Pons (tissue), 1 donor: ENCODE measurements at places on chromosomes 3 and 15.

DNA sequence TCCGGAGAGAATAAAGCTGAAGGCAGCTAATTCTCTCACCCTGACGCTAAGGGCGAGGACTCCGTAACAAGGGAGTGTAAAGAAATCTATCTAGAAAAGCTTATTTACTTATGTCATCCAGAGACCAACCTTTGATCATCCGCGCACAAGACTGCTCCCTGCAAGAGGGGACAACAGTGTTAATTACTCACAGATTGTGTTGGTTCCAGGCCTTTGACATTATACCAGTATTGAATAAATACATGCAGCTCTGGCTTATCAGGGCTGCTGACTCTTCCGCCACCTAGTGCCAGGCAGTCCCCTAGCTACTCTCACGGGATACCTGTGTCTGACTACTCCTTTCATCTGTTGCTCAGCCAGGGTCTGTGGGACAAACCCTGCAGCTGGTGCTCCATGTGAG, 211.7 kb downstream of the DTWD1 start:
- no peak for DNase-seq

GRCh38 chr3:129016720-129017483, 15.8 kb downstream of the EFCC1 start:
- DNase-seq: no peak

GRCh38 chr3:22371036-22371435, 620.0 kb upstream of the ZNF385D start:
- DNase-seq: no peak

- no peak for DNase-seq
These were observed 4.0 kb downstream of the CCDC9B start for GRCh38 chr15:40336744-40337122.

DNA sequence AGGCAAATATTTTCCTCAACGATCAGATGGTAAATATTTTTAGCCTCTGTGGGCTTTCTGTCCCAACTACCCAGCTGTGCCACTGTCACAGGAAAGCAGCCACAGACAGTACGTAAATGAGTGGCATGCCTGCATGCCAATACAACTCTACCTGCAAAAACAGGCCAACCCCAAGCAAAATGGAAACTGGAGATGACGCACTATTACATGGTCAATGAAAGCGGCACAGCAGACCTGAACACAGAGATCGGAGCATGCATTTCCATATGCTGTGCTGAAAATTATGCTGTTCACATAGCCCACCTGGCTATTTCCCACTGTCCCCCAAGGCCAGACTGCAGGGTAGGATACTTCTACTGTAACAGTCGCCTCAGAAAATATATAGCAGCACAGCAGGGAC, 57.8 kb downstream of the HERC2 start:
- DNase-seq: no peak

- no peak for DNase-seq
These were observed 7.2 kb upstream of the DGKG start for GRCh38 chr3:186369217-186369616.

- DNase-seq: no peak
These were observed at the start of gene ISLR2 for GRCh38 chr15:74130155-74130848. Gene ISLR2 (plus strand): TSS chr15:74130586. CDS start chr15:74132755, 2,169 bp downstream.

- DNase-seq: no peak
These were observed 379.5 kb upstream of the TBL1XR1 start for GRCh38 chr3:177576746-177577145.

DNA sequence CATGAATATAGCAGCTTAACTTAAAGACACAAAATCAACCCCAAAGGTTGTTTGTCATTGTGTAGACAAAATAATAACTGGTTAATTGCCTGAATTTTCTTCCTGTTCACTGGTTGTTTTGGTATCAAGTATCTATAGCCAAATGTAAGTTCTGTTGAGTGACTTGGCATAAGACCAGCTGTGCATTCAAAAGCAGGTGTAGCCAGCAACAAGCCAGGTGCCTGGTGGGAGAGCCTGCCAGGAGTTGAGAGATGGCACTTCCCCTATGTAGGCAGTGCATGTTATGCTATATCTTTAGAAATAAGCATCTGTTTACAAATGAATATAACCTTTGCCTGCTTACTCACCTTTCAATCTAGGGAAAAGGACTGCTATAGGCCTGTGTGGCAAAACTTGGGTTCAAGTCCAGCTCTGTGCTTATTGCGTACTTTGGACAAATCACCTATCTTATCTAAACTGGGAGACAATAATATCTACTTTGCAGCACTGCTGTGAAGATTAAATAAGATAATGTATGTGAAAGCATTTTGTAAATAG, 84.9 kb upstream of the TBL1XR1 start:
- DNase-seq: no peak

- DNase-seq: no peak
These were observed 4.2 kb downstream of the KLHL40 start for GRCh38 chr3:42689421-42690014.

- DNase-seq: no peak
These were observed 1.9 kb upstream of the IGDCC4 start for GRCh38 chr15:65424683-65425082.

DNA sequence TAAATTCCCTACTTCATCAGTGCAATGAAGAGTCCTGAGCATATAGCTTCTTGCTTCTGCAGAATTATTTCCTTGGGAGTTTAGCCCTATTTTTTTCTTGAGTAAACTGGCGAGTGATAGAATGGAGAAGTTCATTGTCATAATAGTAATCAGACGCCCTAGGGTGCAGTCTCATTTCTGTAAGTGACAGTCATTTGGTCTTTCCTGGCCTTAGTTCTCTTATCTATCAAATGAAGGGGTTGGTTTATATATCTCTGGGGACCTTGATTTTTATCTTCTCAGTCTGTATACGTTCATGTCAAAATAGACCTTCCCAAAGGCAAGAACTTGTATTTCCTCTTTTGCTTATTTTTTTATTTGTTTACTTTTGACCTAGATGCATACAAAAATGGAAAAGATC, 9.9 kb upstream of the ALPK3 start:
- DNase-seq: no peak

- DNase-seq: no peak
These were observed 91.3 kb downstream of the FNDC3B start for GRCh38 chr3:172130717-172131050.

- DNase-seq: peak; percentile 61
These were observed 42.5 kb downstream of the TAMM41 start for GRCh38 chr3:11803977-11804892.

- DNase-seq: no peak
These were observed 122.1 kb downstream of the FOXB1 start for GRCh38 chr15:60126200-60126599.

DNA sequence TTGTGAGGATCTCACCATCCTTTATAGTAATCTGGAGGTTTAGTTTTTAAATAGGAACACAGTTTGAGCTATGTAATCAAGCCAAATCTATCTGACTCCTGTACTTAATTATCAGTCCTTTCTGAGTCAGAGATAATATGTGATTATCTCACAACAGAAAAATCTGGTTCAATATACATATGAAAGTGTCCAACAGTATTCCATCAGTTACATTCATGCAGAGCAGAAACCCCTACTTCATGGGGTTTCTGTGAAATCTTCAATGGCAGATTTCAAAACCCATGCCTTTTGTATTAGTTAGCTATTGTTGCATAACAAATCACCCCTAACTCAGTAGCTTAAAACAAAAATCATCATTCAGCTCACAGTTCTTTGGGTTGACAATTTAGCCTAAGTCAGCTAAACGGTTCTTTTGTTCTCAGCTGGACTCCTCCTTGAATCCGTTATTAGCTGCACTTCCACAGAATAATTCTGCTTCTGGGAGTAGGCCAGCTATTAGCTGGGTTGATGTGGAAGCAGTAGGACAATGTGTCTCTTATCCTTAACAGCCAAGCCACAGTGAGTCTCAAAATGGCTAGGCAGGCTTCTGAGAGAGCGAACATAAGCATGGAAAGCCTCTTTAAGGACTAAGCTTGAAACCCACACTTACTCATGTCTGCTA, 42.9 kb upstream of the ARPP21 start:
- peak; percentile 93 for DNase-seq

- no peak for DNase-seq
These were observed 41.8 kb downstream of the ITPR1 start for GRCh38 chr3:4534906-4535305.

DNA sequence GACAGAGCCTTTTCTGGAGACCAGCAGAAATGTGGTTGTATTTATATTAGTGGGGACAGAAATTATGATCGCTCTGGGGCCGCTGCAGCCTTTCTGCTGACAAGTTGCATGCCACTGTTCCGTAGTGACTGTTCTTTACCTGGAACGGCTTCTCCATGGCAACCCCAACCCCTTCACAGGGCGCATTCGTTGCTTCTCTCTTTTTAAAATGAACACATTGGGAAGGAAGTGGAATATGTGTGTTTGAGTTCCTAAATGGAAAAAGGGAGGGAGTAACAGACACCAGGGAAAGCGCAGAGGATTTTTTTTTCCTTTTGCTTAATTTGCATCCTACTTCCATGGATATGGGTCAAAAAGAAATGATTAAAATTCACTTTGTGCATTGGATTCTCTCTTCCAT, 482.0 kb upstream of the SUCLG2 start:
- DNase-seq: no peak

DNA sequence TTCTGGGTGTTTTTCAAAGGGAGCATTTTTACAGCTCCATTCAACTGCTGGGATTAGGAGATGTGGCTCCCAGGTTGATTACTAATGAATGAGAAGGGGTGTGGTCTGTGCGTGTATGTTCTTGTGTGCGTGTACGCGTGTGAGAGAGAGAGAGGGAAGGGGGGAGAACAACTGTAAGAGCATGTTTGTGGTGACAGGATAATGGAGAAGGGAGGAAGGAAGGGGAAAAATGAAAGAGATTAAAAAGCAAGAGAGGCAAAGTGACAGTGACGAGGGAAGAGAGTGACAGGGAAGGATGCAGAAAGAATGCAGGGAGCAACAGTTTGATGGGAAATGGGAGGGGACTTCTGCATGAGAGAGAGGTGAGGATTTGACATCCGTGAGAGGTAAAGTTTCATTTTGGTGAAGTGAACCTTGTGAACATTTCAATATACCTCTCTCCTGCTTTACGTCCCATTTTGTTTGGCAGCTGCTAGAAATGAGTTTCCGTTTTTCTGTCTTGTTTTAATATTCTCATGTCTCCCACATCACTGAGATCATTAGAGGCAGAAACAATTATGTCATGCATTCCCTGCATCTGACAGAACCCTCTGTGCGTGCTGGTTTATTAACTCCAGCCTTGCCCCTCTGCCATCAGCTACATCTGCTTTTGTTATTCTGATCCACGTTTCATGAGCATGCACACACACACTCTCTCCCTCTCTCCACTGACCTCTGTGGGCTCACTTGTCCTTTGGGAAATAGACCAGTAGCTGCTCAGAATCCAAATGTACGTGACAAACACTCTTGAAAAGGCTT, 161.6 kb downstream of the GAP43 start:
- peak; percentile 42 for DNase-seq

GRCh38 chr3:116037954-116038911, 407.1 kb downstream of the LSAMP start:
- DNase-seq: no peak

GRCh38 chr3:3578718-3579117, 220.5 kb upstream of the LRRN1 start:
- DNase-seq: no peak

DNA sequence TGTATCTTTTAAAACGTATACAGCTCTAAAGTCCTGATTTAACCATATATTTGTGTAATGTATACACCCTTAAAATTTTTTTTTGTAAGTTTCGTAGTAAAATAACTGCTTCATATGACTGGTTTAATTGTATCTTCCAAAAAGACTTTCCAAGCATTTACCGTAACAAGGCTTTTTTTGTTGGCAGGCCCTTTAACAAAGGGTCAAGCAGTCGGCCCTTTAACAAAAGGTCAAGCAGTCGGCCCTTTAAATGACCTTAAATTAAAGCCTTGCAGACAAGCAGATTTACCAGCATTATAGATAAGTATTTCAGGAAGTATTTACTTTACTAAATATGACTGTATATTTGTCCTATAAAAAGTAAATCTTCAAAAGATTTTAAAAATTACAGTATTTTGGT, 28.1 kb downstream of the TSC22D2 start:
- no peak for DNase-seq

- DNase-seq: no peak
These were observed 36.8 kb downstream of the CHRNA7 start for GRCh38 chr15:32067115-32067514.

DNA sequence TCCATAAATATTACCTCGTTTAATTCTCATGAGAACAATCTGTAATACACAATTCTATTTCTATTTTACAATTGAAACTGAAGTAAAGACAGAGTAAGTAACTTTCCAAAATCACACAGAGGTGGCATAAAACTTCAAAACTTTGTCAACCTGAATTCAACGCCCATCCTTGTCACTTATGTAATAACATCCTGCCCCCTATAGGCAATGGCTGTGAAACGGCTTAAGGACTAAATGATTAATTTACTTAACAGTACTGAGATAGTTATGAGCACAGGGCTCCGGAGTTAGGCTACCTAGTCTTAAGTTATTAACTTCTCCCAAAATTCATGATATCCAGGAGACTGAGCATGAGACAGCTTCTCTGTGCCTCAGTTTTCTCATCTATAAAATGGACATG, 293.1 kb upstream of the CHRM5 start:
- DNase-seq: peak; percentile 44

- no peak for DNase-seq
These were observed 3.4 kb upstream of the ATP2B2 start for GRCh38 chr3:10508619-10509260.

DNA sequence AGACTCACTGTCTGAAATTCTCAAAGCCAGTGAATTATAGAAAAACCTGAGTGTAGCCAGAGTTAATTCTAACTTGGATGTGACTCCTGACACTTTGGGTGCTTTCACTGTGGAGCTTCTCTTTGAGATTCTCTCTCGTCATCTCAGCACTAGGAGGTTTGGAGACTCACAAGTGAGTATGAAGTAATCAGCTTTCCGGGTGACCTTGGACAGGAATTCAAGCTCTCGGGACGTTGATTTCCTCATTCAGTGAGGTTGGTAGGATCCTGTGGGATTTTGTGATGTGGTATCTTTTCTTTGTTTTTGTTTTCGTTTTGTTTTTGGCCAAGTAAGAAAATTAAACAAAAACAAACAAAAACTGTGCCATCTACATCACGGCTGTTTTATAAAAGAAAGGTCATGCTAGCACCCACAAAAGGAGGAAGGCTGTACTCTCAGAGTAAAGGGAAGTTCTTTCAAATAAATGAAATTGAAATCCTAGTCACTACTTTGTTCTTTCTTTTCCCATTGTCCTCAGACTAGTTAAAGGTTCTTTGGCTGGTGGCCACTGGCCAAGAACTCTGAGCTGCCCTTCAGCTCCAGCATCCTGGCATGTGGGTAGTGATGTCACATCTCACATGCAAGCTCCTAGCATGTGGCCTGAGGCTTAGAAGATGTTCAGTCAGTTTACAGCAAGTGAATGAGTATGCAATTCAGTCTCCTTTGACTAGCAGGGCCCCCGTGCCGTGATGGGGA, 263.3 kb upstream of the TPM1 start:
- DNase-seq: peak; percentile 68
